ENCODE measurements at places on chromosomes 11 and 22. TPM values are rescaled to one million over a fixed set of nuclear protein-coding genes. Genes with fewer than 3 reads are reported as not detected.

DEFB131B gene
- not detected for total RNA-seq

PVALB gene
- total RNA-seq, result 1.7 TPM

DNA sequence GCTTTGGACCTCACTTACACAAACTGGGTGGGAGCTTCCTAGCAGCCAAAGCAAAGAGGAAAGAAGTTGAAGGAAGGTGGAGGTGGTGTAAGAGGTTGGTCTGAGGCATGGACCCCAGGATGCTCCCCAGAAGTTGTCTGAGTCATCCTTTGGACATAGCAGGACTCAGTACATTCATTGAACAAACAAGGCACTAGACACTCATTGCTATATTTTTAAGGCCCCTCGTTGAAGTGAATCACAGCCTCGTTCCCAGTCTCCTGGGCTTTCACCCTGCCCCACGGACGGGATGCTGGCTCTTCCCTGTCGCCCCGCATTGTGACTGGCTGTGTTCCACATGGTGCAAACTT lies 95.9 kb upstream of the FGF3 start:
- H3K27me3 ChIP-seq, result peaks cover 1% of the 10 kb centered on the region
- H3K27ac ChIP-seq, result no peak overlapping the region
- DNase-seq, result no peak
- no peaks in the 10 kb centered on the region for H3K36me3 ChIP-seq
- H3K4me3 ChIP-seq, result no peak overlapping the region

- no peak overlapping the region for H3K4me3 ChIP-seq
- peaks cover 15% of the 10 kb centered on the region for H3K36me3 ChIP-seq
- DNase-seq, result no peak
Measured at GRCh38 chr11:47466701-47467250, 17.8 kb upstream of the RAPSN start.

GRCh38 chr11:123211149-123211852 lies 16.3 kb upstream of the CLMP start:
- H3K4me3 ChIP-seq, result no peak overlapping the region
- peaks cover 1% of the 10 kb centered on the region for H3K4me1 ChIP-seq
- no peak overlapping the region for H3K27ac ChIP-seq
- DNase-seq, result no peak
- no peaks in the 10 kb centered on the region for H3K27me3 ChIP-seq
- no peaks in the 10 kb centered on the region for H3K36me3 ChIP-seq

GRCh38 chr11:1392111-1392510 lies 2.4 kb downstream of the BRSK2 start:
- no peaks in the 10 kb centered on the region for H3K36me3 ChIP-seq
- no peaks in the 10 kb centered on the region for H3K27me3 ChIP-seq
- no peak overlapping the region for H3K27ac ChIP-seq
- DNase-seq, result no peak
- H3K4me3 ChIP-seq, result no peak overlapping the region
- peaks cover 7% of the 10 kb centered on the region for H3K4me1 ChIP-seq

- no peaks in the 10 kb centered on the region for H3K4me1 ChIP-seq
- H3K27ac ChIP-seq, result no peak overlapping the region
- no peak for DNase-seq
Measured at GRCh38 chr11:46631676-46632075, 14.3 kb downstream of the ATG13 start.

DNA sequence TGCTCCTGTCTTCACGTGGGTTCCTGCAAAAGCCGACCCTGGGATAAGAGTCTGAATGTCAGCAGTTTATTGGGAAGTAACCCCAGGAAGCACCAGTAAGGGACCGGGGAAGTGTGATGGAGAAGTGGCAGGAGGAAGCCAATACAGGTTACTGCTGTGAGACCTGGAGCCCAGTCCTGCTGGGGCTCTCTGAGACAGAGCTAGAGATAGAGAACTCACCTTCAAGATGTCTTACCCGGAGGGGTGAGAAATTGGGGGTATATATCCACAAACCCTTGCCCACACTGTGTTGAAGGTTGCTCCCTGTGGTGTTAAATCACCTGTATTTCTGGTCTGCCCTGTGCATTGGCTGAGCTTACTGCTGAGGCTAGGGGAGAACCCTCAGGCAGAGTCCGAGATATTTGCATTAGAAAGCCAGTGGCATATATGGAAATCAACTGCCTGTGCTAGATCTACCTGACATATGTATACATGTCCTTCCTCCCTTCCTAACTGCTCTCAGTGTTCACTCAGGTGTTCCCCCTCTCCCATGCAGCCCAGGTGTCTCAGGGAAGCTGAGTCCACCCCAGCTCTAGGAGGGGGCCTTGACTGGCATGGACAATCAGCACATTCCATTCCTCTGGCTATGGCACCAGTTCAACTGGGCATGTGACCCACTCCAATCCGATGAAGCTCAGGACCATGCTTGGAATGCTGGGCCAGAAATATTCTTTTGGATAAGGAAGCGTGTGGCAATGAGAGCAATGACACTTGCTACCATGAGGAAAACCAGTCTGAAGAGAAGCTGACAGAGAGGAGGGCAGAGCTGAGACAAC lies 6.8 kb upstream of the MICAL2 start:
- peaks cover 13% of the 10 kb centered on the region for H3K4me1 ChIP-seq
- H3K27me3 ChIP-seq, result no peaks in the 10 kb centered on the region
- H3K27ac ChIP-seq, result no peak overlapping the region
- no peak for DNase-seq
- no peaks in the 10 kb centered on the region for H3K36me3 ChIP-seq
- no peak overlapping the region for H3K4me3 ChIP-seq
